Chondrocyte (in vitro differentiated cells): ENCODE measurements at places on chromosomes 3 and 15. TPM values are rescaled to one million over a fixed set of nuclear protein-coding genes. Genes with fewer than 3 reads are reported as not detected.

Gene TTBK2
- 19.7 to 29.3 TPM (median 20.5 TPM) in 3 replicates for total RNA-seq

DNA sequence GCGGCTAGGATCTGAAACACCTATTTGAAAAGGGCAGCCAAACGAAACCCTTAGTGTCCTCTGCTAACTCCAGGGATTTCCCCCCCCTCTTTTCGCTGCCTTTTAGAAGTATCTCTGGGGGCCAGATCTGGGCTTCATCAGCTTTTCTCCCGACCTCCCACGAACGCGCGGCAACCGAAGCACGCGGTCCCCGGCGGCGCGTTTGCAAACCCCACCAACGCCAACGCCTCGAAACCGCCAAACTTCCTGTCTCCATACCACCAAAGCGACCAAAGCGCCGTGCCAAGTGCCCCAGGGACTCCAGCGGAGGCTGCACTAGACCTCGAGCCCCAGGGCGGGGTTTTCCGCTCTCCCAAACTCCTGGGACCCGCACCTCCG is 155.8 kb upstream of the FRMD4B start:
- no peaks in the 10 kb centered on the region for H3K36me3 ChIP-seq
- DNase-seq: no peak
- peaks cover 55% of the 10 kb centered on the region for H3K27me3 ChIP-seq
- H3K4me3 ChIP-seq: peak overlapping the region; percentile 67

GRCh38 chr3:45318689-45319088 is 69.7 kb upstream of the LARS2 start:
- H3K36me3 ChIP-seq: no peaks in the 10 kb centered on the region
- no peak overlapping the region for H3K27ac ChIP-seq
- no peak overlapping the region for H3K4me3 ChIP-seq
- H3K4me1 ChIP-seq: no peaks in the 10 kb centered on the region

DNA sequence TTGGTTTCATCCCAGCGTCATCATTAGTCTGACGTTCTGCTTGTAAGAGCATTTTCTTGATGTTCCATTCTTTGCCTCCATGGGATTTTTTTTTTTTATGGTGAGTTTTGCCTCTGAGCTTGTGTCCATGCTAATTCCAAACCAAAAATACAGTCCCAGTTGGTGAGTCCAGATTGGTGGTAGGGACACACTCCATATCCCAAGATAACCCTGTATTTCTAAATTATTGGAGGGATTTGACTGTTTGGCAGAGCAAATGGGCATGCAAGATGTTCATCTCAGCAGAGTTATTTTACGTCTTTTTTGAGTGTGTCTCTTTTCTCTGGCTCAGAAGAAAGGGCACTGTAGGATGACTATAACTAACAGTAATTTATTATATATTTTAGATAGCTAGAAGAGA is 526.8 kb upstream of the CFAP20DC start:
- no peak overlapping the region for H3K27ac ChIP-seq
- no peaks in the 10 kb centered on the region for H3K36me3 ChIP-seq
- H3K27me3 ChIP-seq: no peaks in the 10 kb centered on the region
- H3K4me1 ChIP-seq: peaks cover 5% of the 10 kb centered on the region

GRCh38 chr3:99817047-99817436 is 620 bp upstream of the CMSS1 start:
- no peaks in the 10 kb centered on the region for H3K27me3 ChIP-seq
- DNase-seq: no peak
- peak overlapping the region; percentile 96 for H3K4me3 ChIP-seq
- H3K36me3 ChIP-seq: no peaks in the 10 kb centered on the region
- peak overlapping the region; percentile 100 for H3K27ac ChIP-seq

DNA sequence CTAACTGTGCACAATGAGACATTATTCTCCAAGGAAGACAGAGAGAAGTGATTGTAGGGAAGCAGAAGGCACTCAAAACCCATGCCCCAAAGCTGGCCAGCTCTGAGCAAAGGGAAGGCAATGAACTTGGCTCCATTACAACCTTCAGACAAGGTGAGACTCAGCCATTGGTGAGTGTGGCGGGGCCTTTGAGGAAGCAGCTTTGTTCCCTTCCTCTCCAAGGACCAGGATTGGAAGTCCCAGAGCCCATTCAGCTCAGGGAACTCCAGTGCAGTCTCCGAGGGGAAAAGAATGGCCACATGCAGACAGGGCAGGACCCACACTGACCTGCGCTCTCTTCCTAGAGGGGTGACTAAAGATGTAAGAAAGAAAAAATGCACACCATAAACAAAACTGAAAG is 23.1 kb downstream of the HEG1 start:
- H3K4me1 ChIP-seq: peaks cover 38% of the 10 kb centered on the region
- peak overlapping the region; percentile 80 for H3K27ac ChIP-seq
- H3K4me3 ChIP-seq: no peak overlapping the region
